Esophagus squamous epithelium (tissue), 5 donors: ENCODE measurements at places on chromosomes 5 and 9.

- DNase-seq: no peak
These were observed 107.6 kb upstream of the COL5A1 start for GRCh38 chr9:134533850-134534588.

- DNase-seq: no peak
These were observed 69.8 kb downstream of the SYK start for GRCh38 chr9:90871327-90871935.

DNA sequence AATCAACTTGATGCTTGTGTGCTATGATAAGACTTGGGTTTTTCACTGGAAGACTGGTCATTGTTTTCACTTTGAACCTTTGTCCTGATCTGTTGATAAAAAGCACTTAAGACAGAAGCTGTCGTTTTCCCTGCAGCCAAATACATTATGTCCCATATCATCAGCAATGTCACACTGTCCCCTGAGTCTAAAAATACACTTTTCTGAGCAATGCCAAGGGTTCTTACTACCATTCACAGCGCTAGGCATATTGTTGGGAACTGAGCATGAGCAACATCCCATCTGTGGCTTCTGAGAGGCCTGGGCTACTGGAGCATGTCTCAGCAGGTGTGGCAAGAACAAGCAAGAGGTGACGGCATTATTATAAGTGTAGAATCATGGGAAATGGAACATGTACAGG, 81.8 kb downstream of the SEMA6A start:
- no peak for DNase-seq

GRCh38 chr5:17156463-17156862, 61.0 kb upstream of the BASP1 start:
- DNase-seq: no peak

DNA sequence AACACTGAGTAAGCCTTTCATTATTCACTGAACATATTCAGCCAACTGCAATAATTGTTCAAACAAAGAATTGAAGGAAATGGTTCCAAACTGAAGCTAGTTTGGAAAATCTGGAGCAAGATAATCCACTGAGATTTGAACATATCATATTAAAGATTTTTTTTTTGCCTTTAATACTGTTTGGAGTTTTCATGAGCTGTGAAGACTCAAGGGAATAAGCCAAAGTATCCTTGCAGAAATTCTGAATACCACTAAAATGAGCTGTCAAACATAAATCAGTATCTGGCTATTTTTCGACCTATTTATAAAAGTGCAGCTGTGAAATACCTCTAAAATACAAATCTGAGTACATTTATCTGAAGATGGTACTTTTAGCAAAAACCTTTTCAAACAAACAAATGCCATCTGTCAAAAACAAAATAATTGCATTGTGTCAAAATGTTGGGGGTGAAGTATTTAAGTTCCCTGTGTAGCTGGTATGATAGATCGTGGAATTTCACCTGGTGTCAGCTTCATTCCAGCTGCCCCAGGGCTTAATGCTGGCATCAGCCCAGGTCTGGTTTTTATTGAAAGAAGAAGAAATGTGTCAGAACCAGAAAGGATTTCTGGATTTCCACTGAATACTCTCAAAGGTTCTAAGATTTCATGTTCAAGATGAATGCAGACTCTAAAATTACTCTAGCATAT, 149.0 kb upstream of the GRAMD2B start:
- DNase-seq: no peak

- no peak for DNase-seq
These were observed 88.9 kb downstream of the PAM start for GRCh38 chr5:102843997-102844396.

- no peak for DNase-seq
These were observed 256.0 kb downstream of the GRIA1 start for GRCh38 chr5:153746440-153746839.

DNA sequence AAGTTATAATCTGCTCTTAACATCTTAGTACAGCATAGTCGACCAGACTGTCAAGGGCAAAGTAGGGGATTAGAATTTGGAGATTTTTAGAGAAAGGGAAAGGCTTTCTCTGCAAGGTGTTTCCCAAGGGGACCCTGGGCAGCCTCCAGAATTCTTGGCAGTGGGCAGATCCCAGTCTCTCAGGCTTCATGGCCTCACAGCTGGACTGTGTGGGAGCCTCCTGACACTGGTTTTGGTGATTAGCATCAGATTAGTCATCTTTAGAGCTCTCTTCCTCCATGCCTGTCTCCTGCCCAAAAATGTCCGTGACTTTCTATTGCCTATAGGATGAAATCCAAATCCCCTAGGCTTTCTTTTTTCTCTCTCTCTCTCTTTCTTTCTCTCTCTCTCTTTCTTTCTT, 370.7 kb downstream of the ZSWIM6 start:
- no peak for DNase-seq

GRCh38 chr5:78546276-78546996, 102.1 kb downstream of the LHFPL2 start:
- DNase-seq: no peak

GRCh38 chr9:35689542-35690293, at the start of gene TPM2:
Gene TPM2, minus strand, starts transcription at chr9:35689925. Its CDS starts 108 bp downstream, at chr9:35689817.
- DNase-seq: no peak

DNA sequence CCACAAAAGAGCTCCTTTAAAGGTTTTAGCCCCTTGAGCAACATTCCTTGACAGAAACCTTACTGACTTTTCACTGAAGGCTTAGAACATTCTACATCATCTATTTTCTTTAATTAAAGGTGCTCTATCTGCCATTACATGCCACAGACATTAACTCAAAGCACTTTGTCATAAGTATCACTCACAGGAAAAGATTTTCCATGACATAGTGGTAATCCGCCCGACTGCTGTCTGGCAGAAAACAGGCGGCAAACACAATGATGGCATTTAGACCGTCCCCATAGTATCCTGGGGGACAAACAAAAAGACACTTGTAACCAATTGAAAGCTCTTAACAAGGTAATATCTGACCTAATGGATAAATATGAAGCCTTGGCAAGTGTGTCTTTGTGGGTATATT, 126.2 kb upstream of the PCA3 start:
- no peak for DNase-seq

- no peak for DNase-seq
These were observed 51.7 kb downstream of the SLC12A2 start for GRCh38 chr5:128135286-128135685.

DNA sequence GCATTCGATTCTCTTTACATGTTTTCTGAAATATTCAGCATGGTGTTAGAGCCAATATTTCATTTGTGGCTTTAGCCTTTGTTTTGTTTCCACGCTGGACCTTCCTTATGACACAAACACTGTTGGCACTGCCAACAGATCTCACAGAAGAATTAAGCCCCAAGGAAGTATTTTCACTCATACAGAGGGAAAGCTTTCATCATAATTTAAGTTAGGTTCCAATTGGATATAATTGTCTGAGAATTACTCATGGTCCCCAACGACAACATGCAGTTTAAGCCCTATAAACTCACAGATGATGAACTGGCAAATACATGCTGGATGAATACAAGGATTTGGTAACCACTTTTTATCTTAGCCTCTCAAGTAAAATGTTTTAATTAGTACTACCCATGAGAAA, 259.5 kb downstream of the EBF1 start:
- DNase-seq: no peak

- no peak for DNase-seq
These were observed 22.9 kb downstream of the CAMSAP1 start for GRCh38 chr9:135884328-135885035.

GRCh38 chr5:116824751-116825438, 250.3 kb upstream of the SEMA6A start:
- DNase-seq: no peak

DNA sequence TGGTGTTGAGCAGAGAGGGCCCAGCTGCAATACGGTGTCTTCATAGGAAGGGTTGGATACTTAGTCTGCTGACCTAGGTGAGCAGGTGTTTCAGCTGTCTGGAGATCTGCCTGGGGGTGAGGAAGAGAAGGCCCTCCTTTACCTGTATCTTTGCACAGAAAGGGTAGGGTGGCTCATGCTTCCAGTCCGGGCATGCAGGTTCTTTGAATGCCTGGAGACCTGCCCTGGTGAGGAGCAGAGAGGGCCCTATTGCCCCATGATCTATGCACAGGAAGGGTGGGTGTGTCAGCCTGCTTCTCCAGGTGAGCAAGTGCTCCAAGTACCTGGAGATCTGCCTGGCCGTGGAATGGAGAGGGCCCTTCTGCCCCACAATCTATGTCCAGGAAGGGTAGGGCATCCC, 63.0 kb downstream of the FER start:
- no peak for DNase-seq

DNA sequence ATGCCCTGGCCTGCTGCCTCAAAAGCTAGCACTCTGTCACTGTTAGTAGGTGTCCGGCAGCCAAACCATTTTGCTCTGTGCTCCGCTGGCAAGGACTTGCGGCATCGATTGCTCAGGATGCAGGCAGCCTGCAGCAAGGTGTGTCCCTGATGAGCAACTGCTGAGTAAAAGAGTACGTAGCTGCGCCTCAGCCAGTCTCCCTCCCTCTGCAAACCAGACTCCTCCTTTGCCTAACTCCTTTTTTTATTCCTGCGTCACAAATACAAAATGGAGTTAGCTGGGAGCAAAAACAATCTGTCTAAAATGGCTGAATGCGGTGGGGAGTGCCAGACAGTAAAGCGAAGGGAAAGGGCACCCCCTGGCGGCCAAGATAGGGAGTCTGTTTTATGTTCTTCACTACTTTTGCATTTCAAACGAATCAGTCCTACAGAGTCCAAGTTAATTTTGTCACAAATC, 61.1 kb downstream of the DIAPH1 start:
- DNase-seq: peak; percentile 30

DNA sequence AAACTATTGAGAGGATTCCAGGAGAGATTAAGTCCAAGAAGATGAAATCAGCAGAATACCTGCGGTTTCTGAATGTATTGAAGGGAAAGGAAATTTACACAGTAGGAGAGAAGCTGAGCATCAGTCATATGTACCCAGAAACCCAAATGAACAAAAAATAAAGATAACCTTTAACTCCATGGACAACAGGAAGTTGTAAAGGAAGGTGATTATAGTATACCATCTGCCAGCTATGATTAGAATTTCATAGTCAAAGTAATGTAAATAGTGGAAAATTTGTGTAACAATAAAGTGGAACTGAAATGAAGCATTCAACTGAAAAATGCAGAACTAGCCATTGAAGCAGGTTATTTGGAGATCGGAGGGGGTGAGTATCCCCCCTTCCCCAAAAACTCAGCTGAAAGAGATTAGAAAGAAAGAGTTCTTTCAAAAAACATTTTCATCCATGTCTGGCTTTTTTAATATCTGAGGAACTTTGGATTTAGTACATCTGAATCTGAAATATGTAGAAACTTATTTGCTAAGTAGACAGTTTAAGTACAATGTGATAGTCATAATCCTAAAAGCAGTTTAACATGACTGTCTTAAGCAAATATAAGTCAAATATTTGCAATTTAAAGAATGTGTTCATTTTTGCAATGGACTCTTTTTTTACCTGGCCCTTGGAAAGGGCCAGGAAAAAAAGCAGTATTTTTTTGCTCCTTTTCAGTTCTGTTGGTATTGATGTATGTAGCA, 58.4 kb downstream of the APC start:
- no peak for DNase-seq

GRCh38 chr5:112737070-112737462, 619 bp upstream of the APC start:
- no peak for DNase-seq

DNA sequence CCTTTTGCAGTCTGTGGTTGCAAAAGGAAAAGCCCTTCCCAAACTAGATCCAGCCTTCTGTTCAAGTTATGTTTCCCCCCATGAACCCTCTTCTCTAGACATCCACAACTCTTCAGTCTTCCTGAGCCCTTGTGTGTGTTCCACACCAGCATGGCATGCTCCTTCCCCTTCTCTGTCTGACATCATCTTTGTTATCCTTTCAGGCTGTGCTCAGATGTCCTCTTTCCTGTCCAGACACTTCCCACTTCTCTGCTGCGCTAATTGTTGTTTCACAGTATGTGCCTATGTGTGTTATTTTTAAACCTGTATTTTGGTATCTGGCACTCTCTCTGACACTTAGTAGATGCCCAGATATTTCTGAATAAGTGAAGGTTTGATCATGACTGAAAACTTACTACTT, 38.2 kb downstream of the FOCAD start:
- DNase-seq: no peak

DNA sequence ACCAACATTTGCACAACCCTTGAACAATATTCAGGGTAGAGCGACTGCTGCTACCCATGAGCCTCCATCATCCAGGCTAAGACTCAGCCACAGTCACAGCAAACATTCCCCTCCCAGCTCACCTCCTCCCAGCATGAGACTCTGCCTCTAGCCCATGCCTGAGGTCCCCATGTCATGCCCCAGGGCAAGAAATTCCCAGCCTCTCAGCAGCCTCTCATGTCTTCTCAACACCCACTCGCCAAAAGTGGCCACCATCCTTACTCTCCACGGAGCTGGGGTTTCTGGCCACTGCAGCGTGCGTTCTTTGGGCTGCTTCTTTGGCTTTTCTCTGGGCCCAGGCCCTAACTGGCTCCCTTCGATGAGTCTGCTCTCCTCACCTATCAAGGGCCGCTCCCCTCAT, 82.2 kb downstream of the NSUN2 start:
- DNase-seq: no peak

GRCh38 chr5:95634081-95634480, 12.5 kb upstream of the RFESD start:
- no peak for DNase-seq

DNA sequence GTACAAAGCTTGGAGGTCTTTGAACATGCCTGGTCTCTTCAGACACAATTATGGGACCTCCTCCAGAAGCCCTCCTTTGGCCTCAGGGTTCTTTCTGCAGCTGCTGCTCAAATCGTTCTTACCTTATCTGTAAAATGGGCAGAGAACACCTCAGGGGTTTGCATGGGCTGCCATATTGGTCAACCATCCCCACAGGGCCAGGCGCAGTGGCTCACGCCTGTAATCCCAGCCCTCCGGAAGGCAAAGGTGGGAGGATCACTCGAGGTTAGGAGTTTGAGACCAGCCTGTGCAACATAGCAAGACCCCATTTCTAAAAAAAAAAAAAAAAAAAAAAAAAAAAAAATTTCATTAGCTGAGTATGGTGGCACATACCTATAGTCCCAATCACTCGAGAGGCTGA, 29.1 kb upstream of the TCF7 start:
- no peak for DNase-seq

- DNase-seq: no peak
These were observed 52.5 kb downstream of the FNBP1 start for GRCh38 chr9:129990269-129991010.

DNA sequence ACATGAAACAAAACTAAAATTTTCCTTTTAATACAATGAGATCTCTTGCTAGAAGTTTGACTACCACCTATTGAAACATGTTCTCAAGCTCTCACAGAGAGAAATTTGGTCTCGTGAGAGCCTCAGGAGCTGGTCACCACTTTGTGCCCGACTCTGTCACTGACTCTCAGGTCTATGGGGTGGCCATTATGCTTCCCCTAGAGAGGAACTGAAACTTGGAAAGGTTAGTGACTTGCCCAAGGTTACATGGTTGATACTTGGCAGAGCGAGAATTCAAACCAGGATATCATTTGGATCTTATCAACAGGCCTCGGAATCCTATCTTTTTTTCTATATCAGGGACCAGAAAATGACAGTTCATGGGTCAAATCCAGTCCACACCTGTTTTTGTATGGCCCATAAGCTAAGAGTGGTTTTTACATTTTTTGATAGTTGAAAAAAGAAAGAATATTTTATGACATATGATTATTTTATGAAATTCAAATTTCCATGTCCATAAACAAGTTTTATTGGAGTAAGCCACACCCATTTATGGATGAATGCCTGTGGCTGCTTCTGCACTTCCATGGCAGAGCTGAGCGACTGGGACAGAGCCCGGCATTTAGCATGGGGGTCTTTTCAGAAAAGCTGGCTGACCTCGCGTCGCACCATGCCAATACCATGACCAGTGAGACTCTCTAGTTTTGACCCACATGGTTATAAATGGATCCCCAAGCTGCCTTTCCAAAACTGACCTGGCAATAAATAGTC, 44.8 kb upstream of the EQTN start:
- DNase-seq: no peak

- DNase-seq: no peak
These were observed 21.0 kb downstream of the CDKL3 start for GRCh38 chr5:134345996-134346395.
